ENCODE measurements at places on chromosomes 3 and 15. TPM values are rescaled to one million over a fixed set of nuclear protein-coding genes. Genes with fewer than 3 reads are reported as not detected.

The DLG1 gene
- total RNA-seq, result 122 TPM

The MAGI1 gene
- 63.4 TPM for total RNA-seq

The CELF6 gene
- total RNA-seq, result 0.16 TPM

The POPDC2 gene
- total RNA-seq, result 0.61 TPM

The PSMD2 gene
- total RNA-seq, result 213 TPM

The AHSG gene
- not detected for total RNA-seq

The CHCHD6 gene
- 11.2 TPM for total RNA-seq

The RPP14 gene
- 17.4 TPM for total RNA-seq

The CA12 gene
- total RNA-seq, result 72.9 TPM

The ELL3 gene
- total RNA-seq, result 3.6 TPM

The PIGB gene
- 19.3 TPM for total RNA-seq

The ANKRD63 gene
- total RNA-seq, result not detected

The KNG1 gene
- not detected for total RNA-seq

The SQOR gene
- total RNA-seq, result 139 TPM

The SFMBT1 gene
- total RNA-seq, result 7.3 TPM

The IQCF5 gene
- total RNA-seq, result not detected

The GUCA1C gene
- not detected for total RNA-seq

The MNS1 gene
- 0.73 TPM for total RNA-seq

The CDHR4 gene
- total RNA-seq, result not detected

The PAK6 gene
- 0.32 TPM for total RNA-seq

The HGD gene
- total RNA-seq, result not detected

The CASR gene
- not detected for total RNA-seq

The RIOX2 gene
- 31.9 TPM for total RNA-seq

The GRAMD1C gene
- 2.4 TPM for total RNA-seq

The CFAP100 gene
- total RNA-seq, result not detected

The RPUSD3 gene
- total RNA-seq, result 33.2 TPM

The CHL1 gene
- not detected for total RNA-seq

The STX19 gene
- total RNA-seq, result 0.16 TPM

The ALS2CL gene
- 7.1 TPM for total RNA-seq
